ENCODE measurements at places on chromosomes 7 and 10. TPM values are rescaled to one million over a fixed set of nuclear protein-coding genes. Genes with fewer than 3 reads are reported as not detected.

SSMEM1 gene
- total RNA-seq: not detected

ICA1 gene
- not detected for total RNA-seq

FFAR4 gene
- not detected for total RNA-seq

RARRES2 gene
- total RNA-seq: not detected

THSD7A gene
- total RNA-seq: 3.1 TPM

KCNH2 gene
- under 0.01 TPM for total RNA-seq

SFRP5 gene
- total RNA-seq: 0.90 TPM

RASSF4 gene
- 18.6 TPM for total RNA-seq

HGF gene
- 117 TPM for total RNA-seq

ANKRD1 gene
- total RNA-seq: 178 TPM

CTNNA3 gene
- total RNA-seq: not detected

WEE2 gene
- total RNA-seq: not detected

ZNF365 gene
- 0.36 TPM for total RNA-seq

SFTPA1 gene
- total RNA-seq: not detected

GJD4 gene
- not detected for total RNA-seq

ANKRD30A gene
- total RNA-seq: not detected

FGFBP3 gene
- total RNA-seq: not detected

PDZD7 gene
- total RNA-seq: 1.3 TPM

TAS2R60 gene
- not detected for total RNA-seq
